ENCODE measurements at places on chromosomes 2 and 18.
A peak's percentile ranks its signal among the peaks of the same experiment; 100 is the strongest.

DNA sequence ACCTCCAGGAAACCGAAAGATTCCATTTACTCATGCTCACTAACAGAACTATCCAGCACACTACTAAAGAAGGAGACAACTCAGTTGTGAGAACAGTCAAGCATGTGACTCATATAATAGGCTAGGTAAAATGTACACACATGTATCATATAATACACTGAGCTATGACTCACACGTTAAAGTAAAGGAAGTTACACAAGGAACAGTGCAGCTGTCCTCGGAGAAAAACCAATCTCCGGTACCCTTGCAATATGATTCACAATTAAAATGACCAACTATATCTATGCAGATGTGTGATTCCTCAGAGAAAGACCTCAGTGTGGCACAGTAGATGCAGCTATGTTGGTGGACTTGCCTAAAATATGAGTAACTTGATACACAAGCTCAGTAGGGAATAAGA lies 76.5 kb downstream of the STRN start:
- DNase-seq, result peak; percentile 27

DNA sequence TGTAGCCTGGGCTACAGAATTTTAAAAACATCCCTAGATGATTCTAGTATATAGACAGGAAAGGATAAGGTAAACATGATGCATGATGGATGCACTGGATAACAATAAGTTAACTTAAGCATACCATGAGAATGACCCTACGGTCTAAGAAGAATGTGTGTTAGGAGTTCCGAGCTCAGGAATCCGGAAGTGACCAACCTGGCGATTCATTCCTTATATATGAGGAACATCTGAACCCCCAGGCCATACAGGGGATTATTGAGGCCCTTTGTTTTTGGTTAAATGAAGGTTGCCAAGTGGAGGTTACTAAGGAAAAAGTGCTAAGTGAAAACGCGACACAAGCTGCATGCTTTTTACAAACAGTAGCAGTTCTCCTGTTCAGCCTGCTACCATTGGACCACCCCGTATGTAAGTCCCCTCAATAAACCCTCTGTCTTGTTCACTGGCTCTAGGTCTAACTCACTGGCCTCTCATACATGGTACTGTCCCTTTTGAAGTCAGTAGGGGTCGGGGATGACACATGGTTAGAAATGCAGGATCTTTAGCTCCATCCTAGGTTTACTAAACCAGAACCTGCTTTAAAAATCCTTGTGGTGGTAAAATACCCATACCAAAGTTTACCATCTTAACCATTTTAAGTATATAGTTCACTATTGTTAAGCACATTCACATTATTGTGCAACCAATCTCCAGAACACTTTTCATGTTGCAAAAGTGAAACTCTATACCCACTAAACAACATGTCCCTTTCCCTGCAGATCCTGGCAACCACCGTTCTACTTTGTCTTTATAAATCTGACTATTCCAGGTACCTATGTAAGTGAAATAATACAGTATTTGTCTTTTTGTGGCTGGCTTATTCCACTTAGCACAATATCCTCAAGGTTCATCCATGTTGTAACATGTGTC lies 111.0 kb upstream of the MAP4K3 start:
- no peak for DNase-seq

- DNase-seq, result no peak
Measured at GRCh38 chr2:131801210-131801744, 273.6 kb downstream of the CCDC74A start.

GRCh38 chr2:109448946-109449788 lies 164.6 kb downstream of the SEPTIN10 start:
- no peak for DNase-seq

DNA sequence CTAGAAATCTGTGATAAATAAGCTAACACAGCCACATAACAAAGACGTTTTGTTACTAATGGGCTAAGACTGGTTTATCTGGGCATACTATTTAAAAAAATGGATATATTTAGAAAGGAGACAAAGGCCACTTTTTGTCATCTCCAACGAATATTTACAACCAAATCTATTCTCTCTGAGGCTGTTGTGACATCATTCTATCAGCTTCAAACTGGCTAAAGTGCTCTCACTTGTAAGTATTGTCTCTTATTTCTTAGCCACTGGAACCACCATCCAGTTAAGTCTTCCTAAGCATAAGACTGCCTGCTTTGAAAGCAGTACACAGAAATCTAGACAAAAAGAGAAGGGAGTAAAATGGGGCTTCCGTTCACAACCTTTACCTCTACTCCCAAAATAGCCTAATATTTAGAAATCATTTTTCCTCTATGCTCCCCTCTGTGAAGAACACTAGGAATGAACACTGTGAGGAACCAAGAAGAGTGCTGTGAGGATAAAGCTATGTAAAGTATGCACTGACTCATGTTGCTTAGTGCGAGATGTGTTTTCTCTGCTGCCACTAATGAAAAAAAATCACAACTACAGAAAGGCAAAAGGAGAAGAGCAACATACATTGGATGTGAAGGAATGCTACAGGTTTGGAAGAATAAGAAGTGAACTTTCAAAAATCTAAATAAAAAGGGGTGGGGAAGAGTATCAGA lies 264.1 kb downstream of the EXOC6B start:
- no peak for DNase-seq

GRCh38 chr2:144379851-144380311 lies 140.0 kb downstream of the ZEB2 start:
- DNase-seq, result no peak

DNA sequence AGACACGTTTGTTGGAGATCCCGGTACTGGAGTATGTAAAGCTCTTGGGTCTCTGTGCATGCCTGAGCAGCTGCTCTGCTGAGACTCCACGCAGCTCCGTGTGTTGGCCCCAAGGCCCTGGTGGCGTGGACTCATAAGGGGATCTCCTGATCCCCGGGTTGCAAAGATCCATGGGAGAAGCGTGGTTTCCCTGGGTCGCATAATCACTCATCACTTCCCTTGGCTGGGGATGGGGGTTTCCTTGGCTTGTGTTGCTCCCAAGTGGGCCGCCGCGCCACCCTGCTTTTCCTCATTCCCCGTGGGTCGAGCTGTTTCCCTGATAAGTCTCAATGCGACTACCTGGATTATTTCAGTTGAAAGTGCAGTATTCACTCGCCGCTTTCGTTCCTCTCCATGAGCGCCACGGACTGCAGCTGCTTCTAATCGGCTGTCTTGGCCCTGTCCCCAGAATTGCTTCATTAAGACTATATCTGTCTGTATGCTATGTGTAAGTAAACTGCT lies 76.0 kb downstream of the EPC2 start:
- no peak for DNase-seq

DNA sequence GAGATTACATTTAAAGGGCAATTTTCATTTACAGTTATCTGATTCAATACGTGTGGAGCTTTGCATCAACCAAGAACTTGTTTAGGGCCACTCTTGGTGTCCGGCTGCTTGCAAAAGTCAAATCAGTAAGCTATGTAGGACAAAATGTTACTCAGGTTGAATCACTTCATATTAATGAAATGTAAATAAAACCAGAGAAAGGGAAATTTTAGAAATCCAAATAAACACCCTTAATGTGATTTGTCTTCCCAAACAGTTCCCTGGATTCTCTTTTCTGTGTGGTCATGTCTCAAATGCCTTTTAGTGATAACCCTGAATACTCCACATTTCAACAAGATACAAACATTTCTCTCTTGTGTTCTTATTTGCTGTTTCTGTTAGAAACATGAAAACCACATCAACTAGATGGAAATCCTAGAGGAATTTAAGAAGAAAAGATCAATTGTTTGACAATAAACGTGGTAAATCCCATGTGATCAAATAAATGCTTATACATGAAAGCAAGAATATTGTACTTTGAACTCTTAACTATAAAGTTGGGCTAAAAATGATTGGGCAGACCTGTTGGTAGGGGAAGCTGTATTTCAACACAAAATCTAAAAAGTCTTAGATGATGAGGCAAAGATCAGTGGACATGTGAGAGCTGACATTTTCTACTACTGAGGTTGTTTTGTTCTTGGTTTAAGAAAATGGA lies 101.3 kb downstream of the CDC42EP3 start:
- no peak for DNase-seq

DNA sequence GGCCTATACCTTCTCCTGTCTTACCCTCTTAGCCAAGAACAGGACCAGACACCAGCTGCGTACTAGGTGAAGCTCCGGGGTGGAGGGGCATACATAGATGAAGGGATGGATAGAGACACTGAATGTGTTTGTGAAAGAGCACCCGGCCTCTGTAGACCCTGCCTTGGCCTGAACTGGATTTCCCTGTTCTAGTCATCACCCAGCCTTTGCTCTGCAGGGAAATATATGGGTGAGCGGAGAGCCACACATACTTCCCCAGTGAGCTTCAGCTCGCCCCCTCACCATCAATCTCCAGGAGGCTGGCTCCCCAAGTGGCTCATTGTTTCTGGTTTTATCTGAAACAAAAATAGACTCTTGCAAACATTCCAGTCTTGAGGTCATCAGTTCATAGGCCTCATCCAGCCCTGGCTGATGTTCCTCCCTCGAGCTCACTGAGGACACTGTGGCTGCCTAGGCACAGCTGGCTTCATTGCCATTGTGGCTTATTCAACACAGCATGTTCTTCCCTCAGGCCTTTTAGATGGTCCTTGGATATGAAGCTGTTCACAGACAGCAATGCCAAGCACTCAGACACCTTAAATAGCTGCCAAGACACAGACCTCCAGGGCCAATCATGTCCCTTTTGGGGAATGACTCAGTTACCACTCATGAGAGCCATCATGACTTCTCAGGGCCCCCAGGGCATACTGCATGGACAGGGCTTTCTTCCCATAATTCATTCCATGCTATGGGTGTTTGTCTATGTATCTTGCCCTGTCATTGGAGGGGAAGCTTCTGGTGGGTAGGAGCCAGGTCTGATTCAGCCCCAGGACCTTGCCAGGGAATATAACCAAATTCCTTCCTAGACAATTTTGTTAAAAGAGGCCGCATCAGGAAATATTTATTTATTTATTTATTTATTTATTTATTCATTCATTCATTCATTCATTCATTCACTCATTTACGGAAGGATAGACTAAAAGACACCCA lies 82.4 kb downstream of the TTC32 start:
- DNase-seq, result no peak

DNA sequence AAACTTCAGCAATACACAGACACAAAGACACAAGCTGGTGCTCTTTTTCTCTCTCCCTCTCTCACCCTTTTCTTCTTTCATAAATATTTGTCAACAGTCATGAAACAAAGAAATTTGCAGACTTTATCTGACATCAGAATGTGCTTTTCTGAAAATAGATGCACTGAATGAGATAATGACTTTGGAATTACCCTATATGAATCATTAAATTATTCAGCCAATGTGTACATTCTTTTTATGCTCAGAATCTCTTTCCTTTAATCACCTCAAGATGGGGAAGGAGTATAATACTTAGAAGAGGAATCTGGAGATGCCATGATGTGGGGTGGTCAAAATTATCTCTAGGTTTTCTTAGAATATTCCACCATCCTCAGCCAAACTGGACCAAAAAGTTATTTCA lies 289.9 kb downstream of the LRRTM1 start:
- no peak for DNase-seq
